Activated naive CD8-positive, alpha-beta T cell treated with anti-CD3 and anti-CD28 coated beads for 36 hours (primary cell): ENCODE measurements at places on chromosomes 1 and 21. TPM values are rescaled to one million over a fixed set of nuclear protein-coding genes. Genes with fewer than 3 reads are reported as not detected.

GRCh38 chr1:56133522-56134472 is 445.6 kb downstream of the PLPP3 start:
- no peaks in the 10 kb centered on the region for H3K36me3 ChIP-seq
- H3K4me3 ChIP-seq, result no peak overlapping the region
- no peak overlapping the region for H3K27ac ChIP-seq
- peaks cover 3% of the 10 kb centered on the region for H3K4me1 ChIP-seq

DNA sequence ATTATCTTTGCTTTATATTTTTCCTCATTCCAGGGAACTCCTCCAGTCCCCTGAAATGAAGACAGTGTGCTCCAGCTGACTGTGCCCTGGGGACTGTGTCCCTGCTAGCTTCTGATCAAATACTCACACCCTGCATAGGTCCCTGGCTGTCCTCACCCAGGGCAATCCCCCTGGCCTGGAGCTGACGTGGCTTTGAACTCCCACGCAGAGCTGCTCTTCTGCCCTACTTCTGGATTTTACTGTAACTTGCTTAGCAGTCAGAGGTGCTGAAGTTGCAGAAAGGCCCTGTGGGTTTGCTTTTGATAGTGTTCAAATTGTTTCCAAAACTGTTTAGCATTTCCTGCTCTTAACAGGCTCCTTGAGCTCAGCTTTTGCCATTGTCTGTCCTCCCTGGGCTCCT is 186.5 kb downstream of the FASLG start:
- H3K27me3 ChIP-seq, result peaks cover 7% of the 10 kb centered on the region
- H3K36me3 ChIP-seq, result no peaks in the 10 kb centered on the region
- peaks cover 24% of the 10 kb centered on the region for H3K4me1 ChIP-seq
- peak; percentile 83 for DNase-seq

Gene RBM8A
- total RNA-seq, result 349 TPM

Gene PDE4B
- total RNA-seq, result 22.3 TPM

Gene S100A14
- total RNA-seq, result not detected

Gene NCAM2
- total RNA-seq, result not detected

Gene IRF2BP2
- total RNA-seq, result 111 TPM
